ENCODE measurements at places on chromosomes 1 and 21.
A peak's percentile ranks its signal among the peaks of the same experiment; 100 is the strongest.

DNA sequence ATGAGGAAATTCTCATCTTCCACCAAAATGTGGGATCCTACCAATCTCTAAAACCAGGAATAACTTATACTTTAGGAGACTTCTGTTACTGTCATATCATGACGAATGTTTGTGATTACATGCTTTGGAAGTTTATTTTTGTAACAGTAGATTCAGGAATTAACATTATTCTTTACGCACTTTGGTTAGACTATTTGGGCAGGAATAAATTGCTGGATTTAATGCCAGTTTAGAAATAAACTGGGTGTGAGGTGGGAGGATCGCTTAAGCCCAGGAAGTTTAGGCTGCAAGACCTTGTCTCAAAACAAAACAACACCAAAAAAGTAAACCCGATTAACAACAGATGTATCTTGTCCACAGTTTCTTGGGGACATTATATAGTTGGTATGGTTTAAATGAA lies 52.1 kb downstream of the MIGA1 start:
- H3K36me3 ChIP-seq = peaks cover 3% of the 10 kb centered on the region
- H3K27me3 ChIP-seq = no peaks in the 10 kb centered on the region
- DNase-seq = no peak
- H3K4me1 ChIP-seq = no peaks in the 10 kb centered on the region
- no peak overlapping the region for H3K27ac ChIP-seq

DNA sequence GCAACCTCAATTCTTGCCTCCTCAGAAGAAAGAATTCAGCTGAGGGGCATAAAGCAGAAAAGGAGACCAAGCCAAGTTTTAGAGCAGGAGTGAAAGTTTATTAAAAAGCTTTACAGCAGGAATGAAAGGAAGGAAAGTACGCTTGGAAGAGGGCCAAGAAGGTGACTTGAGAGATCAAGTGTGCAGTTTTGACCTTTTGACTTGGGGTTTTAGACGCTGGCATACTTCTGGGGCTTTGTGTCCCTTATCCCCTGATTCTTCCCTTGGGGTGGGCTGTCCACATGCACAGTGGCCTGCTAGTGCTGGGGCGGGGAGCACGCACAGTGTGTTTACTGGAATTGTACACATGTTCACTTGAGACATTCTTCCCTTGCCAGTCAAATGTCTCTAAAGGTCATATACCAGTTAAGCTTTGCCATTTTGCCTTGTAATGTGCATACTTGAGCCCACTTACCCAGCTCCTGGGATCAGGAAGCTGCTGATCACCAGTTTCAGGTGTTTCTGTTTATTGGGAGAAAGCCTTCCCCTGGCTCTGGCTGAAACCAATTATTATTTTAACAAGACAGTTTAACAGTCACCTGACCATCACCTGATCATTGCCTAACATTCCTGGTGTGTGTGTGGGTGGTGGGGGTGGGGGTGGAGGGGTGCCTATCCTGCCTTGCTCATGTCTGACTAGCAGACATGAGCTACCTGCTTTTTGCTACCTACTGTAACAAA lies 36.2 kb downstream of the UTP25 start:
- H3K27ac ChIP-seq = no peak overlapping the region
- H3K4me3 ChIP-seq = no peak overlapping the region
- H3K27me3 ChIP-seq = no peaks in the 10 kb centered on the region
- no peaks in the 10 kb centered on the region for H3K36me3 ChIP-seq

DNA sequence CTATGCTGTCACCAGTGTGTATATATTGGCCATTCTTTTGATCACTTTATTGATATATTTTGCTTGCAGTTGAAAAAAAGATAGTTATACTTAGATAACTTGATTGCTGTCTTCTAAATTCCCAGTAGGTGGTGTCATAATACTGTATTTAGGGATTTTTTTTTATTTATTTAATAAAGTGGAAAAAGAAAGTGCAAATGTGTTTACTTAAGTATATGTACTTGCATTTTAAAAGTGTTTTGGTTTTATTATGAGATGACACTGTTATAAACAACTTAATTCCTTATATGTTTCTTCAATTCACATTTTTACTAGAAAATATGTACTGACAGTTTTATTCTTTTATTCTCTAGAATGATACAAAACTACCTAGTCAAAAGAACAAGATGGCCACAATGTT lies 164.8 kb downstream of the USP25 start:
- H3K27me3 ChIP-seq = no peaks in the 10 kb centered on the region
- H3K27ac ChIP-seq = no peak overlapping the region
- H3K4me3 ChIP-seq = no peak overlapping the region
- H3K36me3 ChIP-seq = no peaks in the 10 kb centered on the region

- H3K27me3 ChIP-seq = no peaks in the 10 kb centered on the region
- DNase-seq = no peak
- no peaks in the 10 kb centered on the region for H3K4me1 ChIP-seq
- H3K4me3 ChIP-seq = no peak overlapping the region
- no peak overlapping the region for H3K27ac ChIP-seq
These were observed 43.8 kb downstream of the RBM11 start for GRCh38 chr21:14259747-14260146.

DNA sequence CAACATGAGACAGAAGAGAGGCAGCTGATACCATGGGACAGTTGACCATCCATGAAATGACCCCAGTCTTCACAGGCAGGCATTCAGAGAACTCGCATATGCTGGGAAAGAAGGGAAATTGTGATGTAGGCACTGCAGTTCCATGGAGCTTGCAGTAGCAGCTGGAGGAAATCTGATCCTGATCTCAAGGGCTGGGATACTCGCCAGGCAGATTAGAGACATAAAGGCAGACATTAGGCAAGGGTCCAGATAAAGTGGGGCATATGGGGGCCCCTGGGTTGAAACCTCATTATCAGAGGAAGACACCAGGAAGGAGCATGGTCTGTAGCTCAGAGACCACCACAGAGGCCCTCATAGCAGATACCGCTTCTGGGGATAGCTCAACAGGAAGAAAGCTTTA lies 48.7 kb upstream of the TNR start:
- H3K27ac ChIP-seq = no peak overlapping the region
- no peaks in the 10 kb centered on the region for H3K27me3 ChIP-seq
- H3K36me3 ChIP-seq = no peaks in the 10 kb centered on the region
- H3K4me3 ChIP-seq = no peak overlapping the region
- no peak for DNase-seq
- H3K4me1 ChIP-seq = no peaks in the 10 kb centered on the region

DNA sequence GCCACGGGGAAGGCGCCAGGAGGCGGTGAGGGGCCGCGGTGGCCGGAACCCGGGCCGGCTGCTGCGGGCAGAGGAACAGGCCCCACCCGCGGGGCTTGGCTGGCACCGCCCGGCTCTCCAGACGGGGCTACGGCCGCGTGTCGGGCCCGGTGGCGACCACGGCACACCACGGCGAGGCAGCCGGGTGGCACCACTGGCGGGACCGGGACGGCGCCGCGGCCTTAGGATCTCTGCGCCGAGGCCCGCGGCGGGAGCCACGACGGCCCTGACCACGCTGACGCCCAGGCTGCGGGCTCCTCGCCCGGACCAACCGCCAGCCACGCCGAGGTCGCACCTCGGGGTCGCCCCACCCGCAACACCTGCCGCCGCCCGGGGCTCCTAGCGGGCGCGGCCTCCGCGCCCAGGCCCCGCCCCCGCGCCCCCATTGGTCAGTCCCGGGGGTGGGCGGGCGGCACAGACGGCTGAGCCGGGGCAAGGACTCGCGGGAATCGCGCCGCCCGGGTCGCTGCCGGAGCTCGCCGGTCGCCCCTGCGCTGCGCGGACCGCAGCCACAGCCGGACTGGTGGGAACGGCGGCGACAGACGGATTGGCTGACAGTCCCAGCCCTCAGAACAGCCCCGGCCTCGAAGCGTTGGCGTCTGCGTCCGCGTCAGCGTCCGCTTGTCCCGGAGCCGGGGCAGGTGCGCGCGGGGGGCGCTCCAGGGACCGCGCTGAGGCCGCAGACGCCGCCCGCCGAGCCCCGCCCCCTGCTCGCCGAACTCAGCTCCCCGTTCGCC lies at the start of gene BMP8A:
BMP8A (plus strand) TSS at position 491 of the 776 bp plus-strand sequence. CDS start 356 bp downstream, outside the sequence.
- no peaks in the 10 kb centered on the region for H3K27me3 ChIP-seq
- peak within 1 kb of the TSS; percentile 62 for H3K4me3 ChIP-seq
- no peak within 1 kb of the TSS for H3K27ac ChIP-seq
- DNase-seq = peak; percentile 69
- H3K4me1 ChIP-seq = peaks cover 10% of the 10 kb centered on the region

DNA sequence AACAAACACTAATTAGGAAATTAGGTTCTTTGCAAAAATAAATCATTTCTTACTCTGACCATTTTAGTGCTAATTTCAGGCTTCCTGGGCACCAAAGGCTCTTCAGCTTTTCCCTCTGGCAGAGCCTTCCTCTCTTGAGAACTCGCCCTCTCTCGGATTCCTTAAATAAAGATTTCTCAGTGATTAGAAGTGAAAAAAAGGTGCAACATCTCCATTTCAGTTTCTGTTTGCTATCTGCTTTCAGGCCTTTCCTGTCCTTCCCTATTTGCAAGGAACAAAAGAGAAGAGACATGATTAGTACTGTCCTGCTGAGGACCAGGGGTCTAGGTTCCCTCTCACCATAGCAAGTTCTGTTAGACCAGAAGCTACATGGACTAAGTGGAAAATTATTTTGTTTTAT lies 27.8 kb upstream of the CACYBP start:
- H3K4me3 ChIP-seq = no peak overlapping the region
- H3K36me3 ChIP-seq = peaks cover 15% of the 10 kb centered on the region
- no peak for DNase-seq
- peaks cover 37% of the 10 kb centered on the region for H3K4me1 ChIP-seq
- H3K27ac ChIP-seq = no peak overlapping the region
- H3K27me3 ChIP-seq = no peaks in the 10 kb centered on the region

DNA sequence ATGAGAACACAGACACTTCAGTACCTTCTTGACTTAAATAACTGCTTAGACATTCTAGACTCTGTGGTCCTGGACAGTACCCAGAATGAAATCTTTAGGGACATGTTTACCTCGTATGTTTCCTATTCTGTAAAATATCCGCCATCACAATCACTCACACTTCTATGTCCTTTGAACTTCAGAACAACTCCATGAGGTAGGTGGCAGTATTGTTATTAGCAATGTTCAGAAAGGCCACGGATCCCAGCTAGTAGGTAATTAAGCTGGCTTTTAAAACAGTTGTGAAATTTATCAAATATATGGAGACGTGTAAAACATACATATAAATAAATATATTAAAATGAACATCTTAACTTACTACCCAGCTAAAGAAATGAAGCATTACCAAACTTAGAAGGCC lies 83.4 kb downstream of the CACHD1 start:
- no peak overlapping the region for H3K4me3 ChIP-seq
- no peaks in the 10 kb centered on the region for H3K4me1 ChIP-seq
- H3K36me3 ChIP-seq = no peaks in the 10 kb centered on the region
- DNase-seq = no peak
- no peak overlapping the region for H3K27ac ChIP-seq

DNA sequence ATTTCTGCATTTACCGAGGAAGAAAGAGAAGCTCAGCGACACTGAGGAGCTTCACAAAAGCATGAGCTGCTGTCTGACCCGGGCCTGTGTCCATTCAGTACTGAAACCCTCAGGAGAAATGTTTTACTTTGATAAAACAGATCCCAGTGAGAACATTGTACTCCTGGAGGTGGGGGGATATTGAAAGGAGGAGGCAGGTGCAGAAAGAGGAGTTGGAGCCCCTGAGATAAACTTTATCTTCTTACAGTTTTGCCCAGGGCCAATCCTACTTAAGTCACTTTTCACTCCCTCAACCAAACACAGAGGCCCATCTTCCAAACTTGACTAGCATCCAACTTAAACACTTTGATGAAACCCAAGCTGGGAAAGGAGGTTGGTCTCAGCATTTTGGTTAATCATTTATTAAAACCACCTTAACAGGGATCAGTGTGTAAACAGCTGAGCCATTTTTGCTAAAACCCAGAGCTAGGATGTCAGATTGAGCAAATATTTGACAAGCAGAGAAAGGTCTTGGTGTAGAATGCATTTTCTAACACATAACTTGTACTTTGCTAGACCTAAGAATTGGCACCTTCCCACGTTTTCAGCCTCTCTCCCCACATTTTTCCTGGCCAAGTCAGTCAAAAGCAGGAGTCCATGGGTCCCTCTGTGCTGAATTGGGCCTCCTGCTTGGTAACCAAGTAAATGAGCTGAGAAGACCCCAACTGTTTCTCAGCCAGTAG lies 32.5 kb upstream of the SARS1 start:
- H3K27me3 ChIP-seq = no peaks in the 10 kb centered on the region
- H3K4me1 ChIP-seq = no peaks in the 10 kb centered on the region
- no peaks in the 10 kb centered on the region for H3K36me3 ChIP-seq
- no peak overlapping the region for H3K27ac ChIP-seq
- no peak for DNase-seq

- no peaks in the 10 kb centered on the region for H3K36me3 ChIP-seq
- no peak for DNase-seq
- no peaks in the 10 kb centered on the region for H3K4me1 ChIP-seq
- no peak overlapping the region for H3K4me3 ChIP-seq
These were observed 25.5 kb downstream of the FBXO2 start for GRCh38 chr1:11628767-11629166.

GRCh38 chr1:228978484-228979324 lies 243.4 kb downstream of the RHOU start:
- no peaks in the 10 kb centered on the region for H3K27me3 ChIP-seq
- no peak for DNase-seq
- H3K4me3 ChIP-seq = no peak overlapping the region
- no peak overlapping the region for H3K27ac ChIP-seq
- no peaks in the 10 kb centered on the region for H3K36me3 ChIP-seq

DNA sequence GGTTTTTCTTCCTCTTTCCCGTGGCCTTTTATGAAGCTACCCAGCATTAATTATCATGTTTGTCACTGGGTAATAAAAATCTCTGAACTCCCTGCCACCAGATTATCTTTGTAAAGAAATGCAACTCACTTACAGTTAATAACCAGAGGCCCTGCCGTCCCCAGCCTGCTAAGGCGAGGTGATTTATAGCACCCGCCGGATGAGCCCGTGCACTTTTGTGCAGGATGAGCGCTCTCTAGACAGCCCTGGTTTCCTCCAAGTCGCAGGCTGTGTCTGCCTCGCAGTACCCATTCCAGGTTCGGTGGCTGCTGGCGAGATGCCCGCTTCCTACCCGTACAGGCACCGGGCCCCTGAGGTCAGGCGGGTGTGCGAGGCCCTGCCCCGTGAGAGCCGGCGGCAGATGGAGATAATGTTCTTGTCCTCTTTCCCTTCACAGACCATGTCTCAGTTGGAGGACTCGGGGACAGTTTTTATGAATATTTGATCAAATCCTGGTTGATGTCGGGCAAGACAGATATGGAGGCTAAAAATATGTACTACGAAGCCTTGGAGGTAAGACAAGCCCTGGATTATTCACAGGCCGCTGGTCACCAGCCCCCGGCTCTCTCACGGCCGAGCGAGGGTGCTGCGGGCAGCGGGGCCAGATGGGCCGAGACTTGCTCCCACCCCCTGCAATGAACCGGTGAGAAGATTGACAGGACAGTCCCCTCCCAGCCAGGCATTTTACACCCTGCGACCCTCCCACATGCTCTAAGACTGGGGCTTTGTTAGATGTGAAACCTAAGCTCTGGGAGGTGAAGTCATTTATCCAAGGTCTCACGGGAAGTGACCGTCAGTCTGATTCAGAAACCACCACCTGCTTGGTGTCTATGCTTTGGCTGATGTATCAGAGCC lies 28.5 kb upstream of the SELENON start:
- no peaks in the 10 kb centered on the region for H3K27me3 ChIP-seq
- DNase-seq = no peak

All from effector memory CD4-positive, alpha-beta T cell (primary cell).